ENCODE measurements at places on chromosomes 13 and 19.
A peak's percentile ranks its signal among the peaks of the same experiment; 100 is the strongest.

GRCh38 chr19:13926715-13927114, 11.5 kb downstream of the PODNL1 start:
- no peak for DNase-seq

DNA sequence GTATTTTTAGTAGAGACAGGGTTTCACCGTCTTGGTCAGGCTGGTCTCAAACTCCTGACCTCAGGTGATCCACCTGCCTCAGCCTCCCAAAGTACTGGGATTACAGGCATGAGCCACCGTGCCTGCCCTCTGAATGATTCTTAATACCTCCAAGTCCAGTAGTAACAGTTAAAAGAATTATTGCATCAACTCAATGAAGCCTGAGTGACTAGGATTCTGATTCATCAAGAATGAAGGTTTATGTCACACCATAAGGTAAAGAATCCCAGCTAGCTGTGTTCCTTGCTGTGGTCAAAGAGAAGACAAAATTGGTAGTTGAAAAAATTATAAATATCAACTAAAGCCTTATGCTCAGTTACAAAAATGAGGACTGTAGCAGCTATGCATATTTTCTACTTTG, 81.2 kb upstream of the ABCC4 start:
- no peak for DNase-seq

DNA sequence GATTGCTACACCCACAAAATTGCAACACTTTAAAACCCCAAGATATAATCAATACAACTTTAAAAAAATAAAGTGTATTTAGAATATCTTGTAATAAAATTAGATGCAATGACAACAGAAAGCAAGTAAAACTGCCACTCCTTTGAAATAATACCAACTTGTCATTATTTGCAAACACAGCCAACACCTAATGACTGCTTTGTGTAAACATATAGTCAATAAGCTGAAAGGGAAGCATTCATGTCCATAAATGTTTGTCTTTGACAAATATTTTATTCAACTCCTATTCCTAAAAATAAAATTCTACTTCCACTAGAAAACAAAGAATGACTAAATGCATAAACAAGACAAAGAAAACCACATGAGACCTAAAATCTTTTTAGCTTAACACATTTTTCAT, 6.6 kb downstream of the SMAD9 start:
- no peak for DNase-seq

GRCh38 chr13:53382008-53382407, 353.4 kb downstream of the OLFM4 start:
- DNase-seq, result no peak

GRCh38 chr13:105363261-105364190, 1171.9 kb downstream of the EFNB2 start:
- DNase-seq, result no peak

DNA sequence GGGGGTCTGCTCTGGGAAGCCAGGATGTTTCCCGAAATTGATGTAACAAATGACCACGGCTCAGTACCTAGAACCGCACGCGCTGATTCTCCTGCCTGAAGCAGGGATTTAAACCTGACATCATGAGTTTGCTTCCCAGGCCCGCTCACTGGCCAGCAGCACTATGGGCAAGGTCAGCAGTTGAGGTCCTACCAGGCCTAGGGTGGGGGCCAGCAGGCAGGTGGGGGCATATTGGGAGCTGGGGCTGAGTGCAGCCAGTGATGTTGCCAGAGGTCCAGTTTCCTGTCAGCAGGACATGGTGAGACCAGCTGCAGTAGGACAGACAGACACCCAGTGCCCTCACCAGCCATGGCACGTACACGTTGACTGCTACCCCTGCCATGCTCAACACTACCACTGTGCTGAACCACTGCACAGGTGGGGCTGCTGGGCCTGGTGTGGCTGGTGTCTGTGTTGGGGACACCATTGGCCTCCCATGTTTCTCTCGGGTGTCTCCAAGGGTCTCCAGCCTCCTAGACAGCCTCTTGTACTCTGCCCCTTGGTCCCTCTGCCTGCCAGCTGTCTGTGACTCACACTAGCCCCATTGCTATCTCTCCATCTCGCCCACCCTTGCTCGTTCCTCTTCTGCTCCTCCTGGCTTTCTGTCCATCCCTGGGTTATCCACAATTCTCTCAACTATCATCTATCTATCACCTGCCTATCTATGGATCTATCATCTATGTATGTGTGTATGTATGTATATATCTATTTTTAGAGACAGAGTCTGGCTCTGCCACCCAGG, 1.1 kb upstream of the C19orf85 start:
- DNase-seq, result no peak

- no peak for DNase-seq
These were observed 541.0 kb upstream of the KLF12 start for GRCh38 chr13:74675182-74675581.

DNA sequence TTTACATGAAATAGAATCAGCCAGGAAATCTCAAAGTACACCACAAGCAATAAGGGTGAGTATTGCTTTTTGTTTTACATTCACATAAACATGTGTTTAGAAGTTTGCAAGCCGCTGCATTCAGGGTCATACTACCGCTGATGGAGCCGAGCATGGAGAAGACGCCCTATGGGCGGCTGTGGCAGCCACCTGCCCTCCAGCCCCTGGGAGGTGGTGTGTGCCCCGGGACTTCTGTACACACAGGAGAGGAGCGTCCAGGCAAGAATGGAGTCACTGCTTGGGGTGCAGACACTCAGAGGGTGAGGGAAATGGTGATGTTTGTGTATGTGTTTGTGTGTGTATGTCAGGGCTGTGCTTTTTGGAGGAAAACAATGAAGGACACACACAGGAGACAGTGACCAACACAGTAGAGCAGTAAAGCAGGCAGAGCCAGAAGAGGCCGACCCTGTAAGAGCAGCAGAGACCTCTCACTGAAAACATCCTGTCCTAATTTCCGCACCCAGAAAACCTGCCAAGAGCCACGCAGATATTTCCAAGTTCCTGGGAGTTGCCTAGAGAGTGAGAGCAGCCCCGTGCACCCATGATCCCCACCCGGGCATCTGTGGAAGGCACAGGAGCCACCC, 108.1 kb upstream of the GJB6 start:
- no peak for DNase-seq

DNA sequence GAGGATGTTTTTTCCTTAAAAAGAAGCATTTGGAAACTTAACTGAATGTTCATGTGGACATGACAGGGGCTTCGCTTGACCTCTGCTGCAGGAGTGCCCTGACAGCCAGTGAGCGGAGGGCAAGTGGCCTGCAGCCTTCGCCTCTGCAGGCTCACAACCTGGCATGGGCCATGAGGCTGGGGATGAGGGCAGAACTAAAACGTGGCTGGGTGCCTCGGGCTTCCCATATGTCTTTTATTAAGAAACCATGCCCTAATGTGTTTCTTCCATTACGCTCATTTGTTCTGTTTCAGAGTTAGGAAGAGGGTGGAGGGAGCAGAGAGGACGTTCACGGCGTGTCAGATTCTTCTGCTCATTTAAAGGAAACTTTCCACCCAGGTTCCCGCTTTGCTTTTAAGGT, 2.9 kb downstream of the ARHGEF7 start:
- DNase-seq, result no peak

GRCh38 chr13:108342369-108343289, 73.1 kb downstream of the TNFSF13B start:
- no peak for DNase-seq

DNA sequence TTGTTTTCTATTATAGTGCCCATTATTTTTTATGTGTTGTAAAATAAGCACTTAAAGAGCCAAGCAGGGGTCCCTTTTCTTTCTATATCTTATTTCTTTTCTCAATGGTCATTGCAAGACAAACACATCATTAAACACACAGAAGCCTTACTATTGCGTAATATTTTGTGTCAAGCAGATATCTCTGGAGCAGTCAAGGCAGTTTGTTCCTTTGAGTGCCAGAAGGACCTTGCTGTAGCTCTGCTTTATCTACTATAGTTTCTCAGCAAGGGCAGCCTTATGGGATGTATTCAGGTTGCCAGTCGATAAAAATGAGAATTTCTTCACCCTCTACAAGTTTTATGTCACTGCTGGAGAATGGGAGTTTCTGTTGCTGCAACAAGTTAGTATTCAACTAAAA, 319.3 kb downstream of the TDRD3 start:
- DNase-seq, result no peak

DNA sequence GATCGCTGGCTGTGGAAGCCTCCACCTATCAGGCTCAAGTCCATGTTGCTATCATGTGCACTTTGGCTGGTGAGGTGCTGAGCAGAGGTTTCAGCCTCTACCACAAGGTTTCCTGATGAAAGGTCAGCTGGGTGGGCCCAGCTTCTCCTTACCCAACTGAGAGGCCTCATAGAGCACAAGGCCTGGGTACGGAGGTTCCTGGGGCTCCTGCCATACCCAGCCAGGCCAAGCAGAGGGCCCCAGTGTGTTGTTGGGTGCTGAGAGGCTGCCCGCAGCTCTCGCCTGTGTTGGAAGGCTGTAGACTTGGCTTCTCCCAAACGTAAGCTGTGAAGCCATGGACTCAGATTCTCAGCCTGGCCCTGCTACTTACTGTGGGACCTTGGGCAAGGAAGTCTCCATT, 28.2 kb downstream of the ACTN4 start:
- DNase-seq, result no peak

DNA sequence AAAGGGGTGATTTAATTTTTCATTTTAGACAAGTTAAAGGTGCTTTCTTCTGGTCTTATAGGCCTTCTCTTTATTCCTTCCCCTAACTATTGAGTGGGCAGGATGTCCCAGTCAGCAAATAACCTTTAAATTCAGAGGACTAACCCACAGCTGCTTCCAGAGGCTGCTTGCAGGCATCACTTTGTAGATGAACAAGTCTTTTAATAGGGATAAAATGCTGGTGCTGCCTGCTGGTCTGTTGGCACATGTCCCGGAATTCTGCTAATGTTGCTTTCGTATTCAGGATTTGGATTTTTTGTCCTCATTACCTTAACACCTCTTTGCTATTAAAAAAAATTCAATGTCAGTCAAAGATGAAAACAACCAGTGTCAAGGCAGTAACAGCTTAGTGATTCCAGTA, 132.7 kb upstream of the KL start:
- DNase-seq, result no peak

DNA sequence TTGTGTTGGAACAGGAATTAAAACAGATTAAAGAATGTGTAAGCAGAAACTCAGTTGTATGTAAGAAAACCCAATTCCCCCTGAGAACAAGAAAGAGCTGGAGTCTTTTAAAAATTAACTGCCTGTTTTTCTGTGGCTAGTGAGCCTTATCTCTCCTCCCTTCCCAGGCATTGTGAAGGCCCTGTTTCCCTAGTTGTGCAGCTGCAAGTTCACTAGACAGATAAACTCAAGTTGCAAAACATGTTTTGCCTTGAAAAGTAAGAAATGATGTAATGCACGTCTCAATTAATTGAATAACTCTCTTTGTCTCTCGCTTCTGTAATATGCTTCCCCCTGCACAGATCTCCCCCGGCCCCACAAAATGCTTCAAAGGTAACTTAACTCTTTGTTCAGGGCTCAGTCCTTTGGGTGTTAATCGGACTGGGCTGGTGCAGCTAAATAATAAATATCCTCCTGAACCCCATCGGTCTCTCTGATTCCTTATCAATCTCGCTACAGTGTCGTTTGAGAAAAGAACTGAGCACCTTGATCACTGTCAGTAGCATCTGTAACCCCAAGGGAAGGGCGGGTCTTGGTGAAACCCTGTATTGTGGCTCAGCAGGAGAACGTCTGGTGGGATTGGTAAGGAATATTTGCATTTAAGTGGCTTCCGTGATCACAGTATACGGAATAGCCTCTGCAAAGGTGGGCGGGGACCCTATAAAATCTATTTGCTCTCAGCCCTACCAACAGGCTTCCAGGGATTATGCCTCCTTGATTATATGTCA, 1.6 kb upstream of the ZNF556 start:
- DNase-seq, result no peak

DNA sequence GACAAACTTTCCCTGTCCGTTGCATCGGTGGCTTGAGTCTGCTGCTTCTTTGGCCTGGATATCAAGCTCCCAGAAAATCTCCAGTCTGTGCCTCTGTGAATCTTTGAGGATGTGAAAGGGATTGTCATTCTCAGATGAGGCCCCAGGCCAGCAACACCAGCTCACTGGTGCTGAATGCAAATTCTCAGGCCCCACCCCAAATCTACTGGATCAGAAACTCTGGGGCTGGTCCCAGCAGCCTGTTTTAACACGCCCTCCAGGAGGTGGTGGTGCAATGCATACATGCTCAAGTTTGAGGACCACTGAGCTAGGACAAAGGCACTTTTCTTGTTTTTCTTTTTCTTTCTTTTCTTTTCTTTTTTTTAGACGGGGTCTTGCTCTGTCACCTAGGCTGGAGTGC, 23.6 kb downstream of the TNFSF11 start:
- no peak for DNase-seq

DNA sequence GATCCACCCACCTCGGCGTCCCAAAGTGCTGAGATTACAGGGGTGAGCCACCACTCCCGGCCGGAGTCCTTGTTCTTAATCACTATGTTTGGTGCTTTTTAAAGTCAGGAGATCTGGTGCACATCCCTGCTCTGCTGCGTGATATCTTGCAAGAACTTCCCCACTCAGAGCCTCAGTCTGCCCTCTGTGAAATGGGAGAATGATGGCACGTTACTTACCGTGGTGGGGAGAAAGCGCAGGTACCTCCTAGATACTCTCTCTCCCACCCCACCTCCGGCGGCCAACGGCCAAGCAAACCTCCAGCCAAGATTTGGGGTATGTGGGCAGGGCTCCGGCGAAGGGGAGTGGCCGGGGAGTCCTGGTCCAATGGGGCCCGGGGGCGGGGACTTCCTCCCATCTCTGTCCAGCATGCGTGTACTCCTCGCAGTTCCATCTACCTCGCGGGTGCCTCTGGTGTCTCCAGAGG, at the start of gene RYR1:
RYR1 (plus strand) TSS at position 424 of the 466 bp plus-strand sequence. CDS start 139 bp downstream, outside the sequence.
- DNase-seq, result peak; percentile 13

- DNase-seq, result no peak
These were observed 479.1 kb upstream of the MIR17HG start for GRCh38 chr13:90868321-90868920.
